ENCODE measurements at places on chromosomes 3 and 15.

DNA sequence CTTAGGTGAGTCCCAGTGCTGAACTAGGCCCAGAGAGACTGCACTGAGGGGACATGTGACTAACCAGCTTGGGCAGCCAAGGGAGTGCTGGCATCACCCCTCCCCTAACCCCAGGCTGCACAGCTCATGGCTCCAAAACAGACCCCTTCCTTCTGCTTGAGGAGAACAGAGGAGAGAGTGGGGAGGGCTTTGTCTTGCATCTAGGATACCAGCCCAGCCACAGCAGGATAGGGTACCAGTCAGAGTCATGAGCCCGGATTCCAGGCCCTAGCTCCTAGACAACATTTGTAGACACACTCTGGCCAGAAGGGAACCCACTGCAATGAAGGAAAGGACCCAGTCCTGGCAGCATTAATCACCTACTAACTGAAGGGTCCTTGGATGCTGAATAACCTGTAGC lies 49.9 kb upstream of the PLSCR4 start:
- no peak for ATAC-seq

DNA sequence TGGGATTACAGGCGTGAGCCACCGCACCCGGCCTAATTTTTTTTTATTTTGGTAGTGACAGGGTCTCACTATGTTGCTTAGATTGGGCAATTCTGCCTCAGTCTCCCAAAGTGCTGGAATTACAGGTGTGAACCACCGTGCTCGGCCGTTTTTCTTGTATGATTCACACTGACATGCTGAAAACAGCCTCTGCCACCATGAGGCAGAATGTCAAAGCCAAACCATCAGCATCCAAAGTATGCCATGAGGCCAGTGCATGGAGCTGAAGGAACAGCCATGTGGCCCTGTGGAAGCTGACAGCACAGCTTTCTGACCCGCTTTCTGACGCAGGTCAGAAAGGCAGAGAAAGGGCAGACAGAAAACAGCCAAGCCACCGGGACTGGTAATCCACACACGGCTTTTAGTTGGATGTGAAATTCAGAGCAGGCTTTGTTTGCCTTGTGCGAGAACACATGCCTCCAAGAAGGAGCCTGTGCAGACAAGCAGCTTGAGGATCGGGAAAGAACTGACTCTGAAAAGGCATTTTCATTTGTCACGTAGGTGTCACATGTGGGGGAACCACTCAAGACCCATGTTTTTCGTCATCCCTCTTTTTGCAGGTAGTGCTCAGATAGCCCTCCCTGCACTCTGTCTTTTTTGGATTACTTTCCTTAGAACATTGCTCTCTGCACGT lies 25.1 kb downstream of the XYLB start:
- ATAC-seq = no peak

- ATAC-seq = peak; percentile 89
Observed at GRCh38 chr15:81286621-81287121, 37.3 kb downstream of the STARD5 start.

DNA sequence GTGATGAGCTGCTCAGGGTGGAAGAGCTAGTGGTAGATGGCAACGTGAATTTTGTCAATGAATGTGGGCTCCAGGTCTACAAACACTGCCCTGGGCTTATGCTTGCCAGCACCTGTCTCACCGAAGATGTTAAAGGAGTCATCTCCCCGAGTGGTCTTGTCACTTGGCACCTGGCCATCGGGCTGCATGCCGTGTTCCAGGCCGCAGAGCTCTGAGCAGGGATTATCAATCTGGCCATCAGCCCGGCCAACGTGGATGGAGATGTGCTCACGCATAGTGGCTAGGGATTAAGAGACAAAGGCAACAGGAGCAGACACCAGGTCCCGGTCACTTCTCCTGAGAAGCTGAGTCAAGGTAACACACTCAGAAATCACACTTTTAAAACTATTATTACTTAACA lies 54.8 kb upstream of the ACTC1 start:
- ATAC-seq = no peak

DNA sequence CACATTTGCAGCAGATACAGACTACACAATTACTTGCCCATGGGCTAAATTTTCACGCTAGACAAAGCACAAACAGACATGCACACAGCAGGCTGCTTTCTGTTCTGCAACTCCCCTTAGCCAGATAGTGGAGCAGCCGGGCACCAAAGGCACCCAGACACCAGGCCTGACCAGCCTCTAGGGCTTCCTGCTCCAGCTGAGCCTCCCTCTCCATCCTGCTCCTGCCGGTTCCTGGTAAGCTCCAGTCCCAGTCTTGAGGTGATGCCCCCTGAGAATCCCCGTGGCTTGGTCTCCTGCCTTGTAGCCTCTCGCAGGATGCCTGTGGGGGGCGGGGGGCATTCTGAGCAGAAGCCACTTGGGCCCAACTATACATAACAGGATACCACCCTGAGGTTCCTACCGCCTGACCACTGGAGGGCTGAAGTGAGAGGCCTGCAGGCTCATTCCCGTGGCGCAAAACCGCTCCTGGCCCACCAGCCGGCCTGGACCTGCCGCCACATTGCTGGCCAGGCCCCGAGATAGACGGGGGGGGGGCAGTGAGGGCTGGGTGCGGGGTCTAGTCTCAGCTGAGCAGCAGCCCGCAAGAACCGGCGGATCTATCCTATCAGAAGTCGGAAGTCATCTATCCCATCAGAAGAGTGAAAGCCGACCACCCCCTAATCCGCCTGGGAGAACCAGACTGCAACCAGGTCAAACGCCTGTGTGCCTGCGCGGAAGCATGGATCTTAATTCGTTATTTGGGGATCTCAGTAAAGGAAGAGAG lies 3.9 kb downstream of the FOXL2 start:
- no peak for ATAC-seq

GRCh38 chr15:73335471-73335870 lies 33.3 kb downstream of the HCN4 start:
- no peak for ATAC-seq

Measured in activated T-helper 17 cell treated with anti-CD3 and anti-CD28 coated beads, Interleukin-2, amount 50 U/mL, for 72 hours (primary cell).